Effector memory CD8-positive, alpha-beta T cell (primary cell): ENCODE measurements at places on chromosomes 5 and 9.

DNA sequence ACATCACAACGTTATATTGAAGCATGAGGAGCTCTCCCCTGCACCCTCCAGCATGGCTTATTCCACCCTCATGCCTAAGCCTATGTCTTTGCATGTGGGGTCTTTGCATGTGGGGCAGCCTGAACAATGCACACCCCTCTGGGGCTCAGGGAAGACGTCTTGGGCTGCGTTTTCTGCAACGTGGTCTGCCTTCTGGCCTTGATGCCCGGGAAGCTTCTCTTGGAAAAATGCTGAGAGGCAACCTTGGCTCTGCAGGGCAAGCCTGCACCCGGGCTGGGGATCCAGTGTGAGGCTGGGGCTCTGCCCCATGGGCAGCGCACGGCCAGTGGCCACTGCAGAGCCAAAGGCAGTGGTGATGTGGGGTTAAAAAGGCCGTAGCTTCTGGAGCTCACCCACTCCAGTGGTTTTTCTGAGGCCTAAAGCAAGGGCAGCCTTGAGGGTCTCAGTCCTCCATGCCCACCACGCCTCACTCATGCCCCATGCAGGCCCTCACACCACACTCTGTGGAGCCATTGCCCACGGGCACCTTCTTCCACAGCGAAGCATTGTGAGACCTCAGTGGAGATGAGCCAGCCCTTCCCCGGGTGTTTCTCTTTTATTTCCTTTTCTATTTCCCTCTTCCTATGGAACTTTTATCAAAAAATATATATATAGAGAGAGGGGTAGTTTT lies 112.2 kb downstream of the MRPL36 start:
- DNase-seq: no peak
- H3K36me3 ChIP-seq: no peaks in the 10 kb centered on the region
- no peak overlapping the region for H3K27ac ChIP-seq
- H3K4me1 ChIP-seq: no peaks in the 10 kb centered on the region

- H3K4me1 ChIP-seq: no peaks in the 10 kb centered on the region
- no peak overlapping the region for H3K27ac ChIP-seq
- H3K36me3 ChIP-seq: no peaks in the 10 kb centered on the region
- peaks cover 17% of the 10 kb centered on the region for H3K27me3 ChIP-seq
- no peak for DNase-seq
- no peak overlapping the region for H3K4me3 ChIP-seq
Measured at GRCh38 chr5:113224605-113225065, 210.2 kb downstream of the TSSK1B start.

GRCh38 chr5:68237715-68238114 lies 22.2 kb downstream of the PIK3R1 start:
- DNase-seq: no peak
- no peak overlapping the region for H3K4me3 ChIP-seq
- no peaks in the 10 kb centered on the region for H3K27me3 ChIP-seq
- H3K27ac ChIP-seq: peak overlapping the region; percentile 85

GRCh38 chr9:109967651-109968642 lies 187.9 kb downstream of the PALM2AKAP2 start:
- DNase-seq: no peak
- H3K4me1 ChIP-seq: peaks cover 2% of the 10 kb centered on the region
- H3K4me3 ChIP-seq: no peak overlapping the region
- peaks cover 10% of the 10 kb centered on the region for H3K27me3 ChIP-seq

GRCh38 chr9:127397646-127398274 lies 791 bp downstream of the SLC2A8 start:
- DNase-seq: no peak
- peak overlapping the region; percentile 80 for H3K4me3 ChIP-seq
- peaks cover 10% of the 10 kb centered on the region for H3K27me3 ChIP-seq
- peak overlapping the region; percentile 59 for H3K27ac ChIP-seq
- H3K4me1 ChIP-seq: peaks cover 11% of the 10 kb centered on the region

- H3K4me1 ChIP-seq: peaks cover 3% of the 10 kb centered on the region
- no peaks in the 10 kb centered on the region for H3K27me3 ChIP-seq
- no peak overlapping the region for H3K4me3 ChIP-seq
- no peak overlapping the region for H3K27ac ChIP-seq
Measured at GRCh38 chr9:130219661-130220096, 45.9 kb upstream of the HMCN2 start.

- H3K27me3 ChIP-seq: no peaks in the 10 kb centered on the region
- no peak overlapping the region for H3K4me3 ChIP-seq
- DNase-seq: no peak
Measured at GRCh38 chr9:110940951-110941557, 97.2 kb downstream of the LPAR1 start.

DNA sequence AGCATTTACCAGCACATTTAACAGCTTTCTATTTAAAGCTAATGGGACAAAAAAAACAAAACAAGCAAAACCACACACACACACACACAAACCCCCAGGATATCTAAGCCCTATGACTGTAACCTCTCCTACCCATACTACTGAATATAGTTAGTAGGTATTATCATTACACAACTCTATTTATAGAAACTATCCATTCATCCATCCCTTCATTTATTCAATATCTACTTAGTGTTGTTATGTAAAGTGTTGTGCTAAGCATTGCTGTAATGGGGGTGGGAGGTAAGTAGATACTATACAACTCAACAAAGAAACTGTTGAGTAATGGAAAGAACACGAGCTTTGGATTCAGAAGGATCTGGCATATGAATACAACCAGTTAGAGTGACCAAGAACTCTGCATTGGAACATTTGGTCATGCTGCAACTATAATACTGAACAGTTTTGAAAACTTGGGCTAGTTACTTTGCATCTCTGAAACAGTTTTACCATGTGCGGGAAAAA lies 82.3 kb upstream of the ZNF608 start:
- H3K27ac ChIP-seq: no peak overlapping the region
- DNase-seq: no peak
- no peak overlapping the region for H3K4me3 ChIP-seq
- no peaks in the 10 kb centered on the region for H3K36me3 ChIP-seq

- DNase-seq: no peak
- H3K36me3 ChIP-seq: no peaks in the 10 kb centered on the region
- H3K4me3 ChIP-seq: no peak overlapping the region
- peaks cover 40% of the 10 kb centered on the region for H3K27me3 ChIP-seq
- no peak overlapping the region for H3K27ac ChIP-seq
- no peaks in the 10 kb centered on the region for H3K4me1 ChIP-seq
Measured at GRCh38 chr9:3698531-3698930, 172.7 kb upstream of the RFX3 start.

DNA sequence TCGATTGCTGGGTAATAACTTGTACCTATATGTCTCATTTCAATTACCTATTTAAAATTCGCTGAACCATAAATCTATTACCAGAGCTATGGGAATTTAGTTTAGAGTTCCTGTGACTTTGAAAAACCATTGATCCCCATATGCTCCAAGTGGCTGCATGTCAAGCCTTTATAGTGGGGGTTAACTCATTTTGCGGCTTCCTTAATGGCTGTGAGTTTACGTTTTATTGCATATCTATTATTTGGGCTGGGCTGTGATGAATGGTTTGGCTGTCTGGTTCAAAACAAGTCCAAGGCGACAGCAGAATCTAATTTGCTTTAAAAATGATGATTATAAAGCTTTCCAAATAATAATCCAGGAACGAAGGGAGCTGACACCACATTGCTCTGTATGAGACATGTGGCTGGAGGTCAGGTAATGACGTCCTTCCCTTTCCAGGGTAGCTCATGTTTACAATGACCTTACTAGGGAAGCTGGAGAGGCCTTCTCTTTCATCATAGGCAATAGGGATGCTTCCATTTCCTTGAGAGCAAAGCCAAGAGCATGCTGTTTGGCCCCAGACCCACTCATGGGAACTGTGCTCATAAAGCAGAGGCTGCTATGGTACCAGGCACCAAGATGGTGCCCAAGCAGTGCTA lies 258.3 kb downstream of the HSPA4 start:
- H3K27me3 ChIP-seq: peaks cover 7% of the 10 kb centered on the region
- H3K4me1 ChIP-seq: no peaks in the 10 kb centered on the region

DNA sequence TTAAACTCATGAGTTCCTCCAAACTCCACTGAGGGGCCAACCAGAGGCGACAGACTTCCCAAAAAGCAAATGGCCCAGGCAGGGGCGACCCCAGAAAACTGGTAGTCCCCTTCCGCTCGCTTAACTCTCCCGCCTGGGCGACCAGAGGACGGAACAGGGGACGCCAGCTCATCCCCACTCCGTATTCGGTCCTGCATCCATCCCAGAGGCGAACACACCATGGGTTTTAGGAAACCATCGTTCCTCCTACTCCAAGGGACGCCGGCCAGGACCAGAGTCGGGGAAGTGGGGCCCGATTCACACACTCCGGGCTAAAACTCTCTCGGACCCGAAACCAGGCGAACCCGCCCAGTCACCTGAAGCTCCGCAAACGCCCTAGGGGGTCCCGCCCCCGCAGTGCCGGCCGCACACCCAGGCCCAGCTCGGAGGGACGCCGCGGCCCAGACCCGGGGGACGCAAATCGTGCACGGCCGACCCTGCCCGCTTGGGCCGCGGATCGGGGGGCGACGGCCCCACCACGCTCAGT lies 478 bp downstream of the TEX10 start:
- peaks cover 9% of the 10 kb centered on the region for H3K36me3 ChIP-seq
- no peaks in the 10 kb centered on the region for H3K27me3 ChIP-seq

- no peak overlapping the region for H3K27ac ChIP-seq
- H3K27me3 ChIP-seq: no peaks in the 10 kb centered on the region
- no peak for DNase-seq
- no peak overlapping the region for H3K4me3 ChIP-seq
- H3K36me3 ChIP-seq: peaks cover 36% of the 10 kb centered on the region
Measured at GRCh38 chr5:144156767-144157171, 13.7 kb downstream of the YIPF5 start.

- no peaks in the 10 kb centered on the region for H3K4me1 ChIP-seq
- peaks cover 20% of the 10 kb centered on the region for H3K27me3 ChIP-seq
- no peak overlapping the region for H3K27ac ChIP-seq
Measured at GRCh38 chr5:38607930-38608564, 51.6 kb upstream of the LIFR start.

GRCh38 chr9:8085986-8086385 lies 286.4 kb upstream of the DMAC1 start:
- H3K27me3 ChIP-seq: peaks cover 41% of the 10 kb centered on the region
- no peak overlapping the region for H3K4me3 ChIP-seq
- H3K27ac ChIP-seq: no peak overlapping the region
- no peaks in the 10 kb centered on the region for H3K36me3 ChIP-seq
- DNase-seq: no peak

- H3K4me1 ChIP-seq: peaks cover 28% of the 10 kb centered on the region
- H3K36me3 ChIP-seq: peaks cover 12% of the 10 kb centered on the region
- H3K4me3 ChIP-seq: no peak overlapping the region
- DNase-seq: no peak
Measured at GRCh38 chr9:91188719-91189590, 172.8 kb downstream of the AUH start.

GRCh38 chr5:88394536-88395175 lies 126.0 kb upstream of the TMEM161B start:
- H3K36me3 ChIP-seq: no peaks in the 10 kb centered on the region
- H3K27ac ChIP-seq: no peak overlapping the region

DNA sequence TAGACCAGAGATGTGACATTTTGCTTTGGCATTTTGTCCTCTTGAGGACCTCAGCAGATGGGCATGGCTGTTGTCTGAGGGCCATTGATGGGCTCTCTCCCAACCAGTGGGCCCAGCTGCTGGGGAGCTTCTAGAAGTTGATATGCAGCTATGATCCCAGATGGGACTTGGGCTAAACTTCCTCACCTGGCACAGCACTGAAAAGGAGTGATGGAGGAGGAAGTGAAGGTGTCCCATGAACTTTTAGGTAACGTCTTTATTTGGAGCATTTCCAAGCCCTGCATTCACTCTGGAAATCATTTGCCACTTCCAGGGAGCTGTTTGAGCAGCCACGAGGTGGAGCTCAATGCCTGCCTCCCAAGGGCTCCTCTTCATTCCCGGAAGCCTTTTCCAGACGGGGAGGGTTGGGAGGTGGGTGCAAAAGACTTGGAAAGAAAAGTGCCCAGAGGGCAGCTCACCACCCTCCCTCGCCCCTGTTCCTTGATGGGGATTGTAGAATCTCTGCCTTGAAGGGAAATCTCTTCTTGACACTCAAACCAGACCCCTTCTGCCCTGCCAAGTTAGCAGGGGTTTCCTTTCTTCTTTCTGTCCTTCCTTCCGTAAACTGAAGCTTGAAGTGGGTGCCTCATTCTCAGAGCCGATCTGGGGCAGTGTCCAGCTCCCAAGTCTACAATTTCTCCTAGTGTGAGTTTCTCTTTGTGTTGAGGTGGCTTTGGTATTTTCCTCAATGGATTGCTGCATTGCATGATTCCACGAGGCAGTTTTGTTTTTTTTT lies 18.1 kb upstream of the NEUROG1 start:
- H3K27me3 ChIP-seq: peaks cover 60% of the 10 kb centered on the region
- H3K27ac ChIP-seq: no peak overlapping the region
- H3K36me3 ChIP-seq: no peaks in the 10 kb centered on the region
- no peak for DNase-seq
- no peak overlapping the region for H3K4me3 ChIP-seq

- no peaks in the 10 kb centered on the region for H3K27me3 ChIP-seq
- H3K27ac ChIP-seq: no peak overlapping the region
- H3K4me3 ChIP-seq: peak overlapping the region; percentile 73
- no peak for DNase-seq
- H3K4me1 ChIP-seq: peaks cover 3% of the 10 kb centered on the region
- peaks cover 4% of the 10 kb centered on the region for H3K36me3 ChIP-seq
Measured at GRCh38 chr5:103561685-103562452, 720 bp downstream of the NUDT12 start.

DNA sequence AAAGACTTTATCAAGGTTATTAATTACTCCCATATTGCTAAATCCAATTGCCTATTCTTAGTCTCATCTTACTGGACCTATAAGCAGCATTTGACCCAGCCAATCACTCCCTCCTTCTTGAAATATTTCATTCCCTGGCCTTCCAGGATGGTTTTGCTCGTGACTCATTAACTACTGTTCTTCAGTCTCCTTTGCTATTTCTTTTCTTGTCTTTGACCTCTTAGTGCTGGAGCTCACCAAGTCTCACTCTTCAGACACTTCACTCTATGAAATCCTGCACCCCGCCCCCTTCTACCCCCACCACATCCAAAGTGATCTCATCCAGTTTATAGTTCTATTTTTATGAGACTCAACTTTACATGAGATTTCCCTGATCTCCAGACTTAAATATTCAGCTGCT lies 803.1 kb upstream of the WWC1 start:
- no peaks in the 10 kb centered on the region for H3K36me3 ChIP-seq
- H3K4me1 ChIP-seq: no peaks in the 10 kb centered on the region
- no peak overlapping the region for H3K27ac ChIP-seq
- no peak overlapping the region for H3K4me3 ChIP-seq

DNA sequence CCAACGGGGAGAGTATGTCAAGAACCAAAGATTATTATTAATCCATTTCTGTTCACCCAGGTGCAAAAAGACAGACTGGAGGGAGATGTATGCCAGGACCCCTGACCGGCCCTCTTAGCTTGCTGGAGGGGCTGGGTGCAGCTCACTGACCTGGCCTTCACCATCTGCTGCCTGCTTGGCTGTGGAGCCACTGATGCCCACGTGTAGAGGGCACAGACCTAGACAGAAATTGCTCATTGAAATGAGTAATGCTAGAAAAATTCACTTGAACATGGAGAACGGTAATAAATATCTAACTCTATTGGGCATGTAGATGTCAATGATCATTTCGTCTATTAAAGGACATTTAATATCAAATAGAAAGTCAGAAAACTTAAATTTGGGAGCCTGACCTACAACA lies 58.8 kb upstream of the ERCC6L2 start:
- peaks cover 1% of the 10 kb centered on the region for H3K4me1 ChIP-seq
- H3K4me3 ChIP-seq: no peak overlapping the region
- no peaks in the 10 kb centered on the region for H3K27me3 ChIP-seq
- H3K36me3 ChIP-seq: peaks cover 8% of the 10 kb centered on the region

- H3K27me3 ChIP-seq: no peaks in the 10 kb centered on the region
- peak overlapping the region; percentile 80 for H3K4me3 ChIP-seq
- peak overlapping the region; percentile 95 for H3K27ac ChIP-seq
- peaks cover 47% of the 10 kb centered on the region for H3K4me1 ChIP-seq
- peaks cover 5% of the 10 kb centered on the region for H3K36me3 ChIP-seq
- peak; percentile 43 for DNase-seq
Measured at GRCh38 chr9:129225815-129226214, 47.8 kb upstream of the IER5L start.
